ENCODE measurements at places on chromosomes 13 and 19. TPM values are rescaled to one million over a fixed set of nuclear protein-coding genes. Genes with fewer than 3 reads are reported as not detected.

TNFSF9 gene
- total RNA-seq = 0.99 TPM

MCEMP1 gene
- not detected for total RNA-seq

SMIM44 gene
- total RNA-seq = not detected

OLFM2 gene
- total RNA-seq = 2.4 TPM

PSG1 gene
- not detected for total RNA-seq

FXYD5 gene
- total RNA-seq = 28.0 TPM

SBK3 gene
- not detected for total RNA-seq

AKAP8 gene
- total RNA-seq = 20.0 TPM

IGFL3 gene
- total RNA-seq = not detected

ADM5 gene
- total RNA-seq = 0.47 TPM

ZNF610 gene
- total RNA-seq = 2.1 TPM
